ENCODE measurements at places on chromosomes 12 and 14. TPM values are rescaled to one million over a fixed set of nuclear protein-coding genes. Genes with fewer than 3 reads are reported as not detected.

DNA sequence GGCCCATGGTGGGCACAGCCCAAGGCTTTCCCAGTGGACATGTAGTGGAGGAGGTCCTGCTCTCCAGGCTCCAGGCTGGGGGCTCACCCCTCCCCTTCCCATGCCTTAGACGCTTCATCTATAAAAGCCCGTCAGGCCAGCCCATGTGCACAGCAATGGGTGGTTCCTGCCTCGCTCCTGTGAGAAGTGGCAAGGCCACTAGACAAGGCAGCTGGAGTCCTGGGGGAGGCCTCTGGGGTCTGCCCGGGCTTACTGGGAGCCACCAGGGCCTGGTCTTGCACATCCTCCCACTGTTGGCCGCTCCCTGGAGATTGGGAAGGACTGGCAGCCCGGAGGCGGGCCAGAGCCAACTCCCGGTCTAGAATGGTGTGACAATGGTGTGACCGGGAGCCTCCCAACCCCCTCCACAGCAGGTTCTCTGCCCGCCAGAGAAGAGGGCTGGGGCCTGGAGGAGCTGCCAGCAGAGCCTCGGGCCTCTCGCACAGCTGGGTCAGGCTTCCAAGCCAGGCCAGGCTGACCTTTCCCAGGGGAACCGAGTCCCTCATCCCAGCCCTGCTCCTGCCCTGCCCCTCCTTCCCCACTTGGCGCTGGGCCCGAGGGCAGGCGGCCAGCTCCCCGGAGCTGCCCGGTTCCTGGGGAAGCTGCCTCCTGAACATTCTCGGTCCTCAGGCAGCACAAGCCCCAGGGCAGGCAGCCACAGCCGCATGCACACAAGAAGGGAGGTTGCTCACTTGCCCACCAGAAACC, 97.9 kb downstream of the RFLNA start:
- peaks cover 64% of the 10 kb centered on the region for H3K4me1 ChIP-seq
- no peak overlapping the region for H3K4me3 ChIP-seq

DNA sequence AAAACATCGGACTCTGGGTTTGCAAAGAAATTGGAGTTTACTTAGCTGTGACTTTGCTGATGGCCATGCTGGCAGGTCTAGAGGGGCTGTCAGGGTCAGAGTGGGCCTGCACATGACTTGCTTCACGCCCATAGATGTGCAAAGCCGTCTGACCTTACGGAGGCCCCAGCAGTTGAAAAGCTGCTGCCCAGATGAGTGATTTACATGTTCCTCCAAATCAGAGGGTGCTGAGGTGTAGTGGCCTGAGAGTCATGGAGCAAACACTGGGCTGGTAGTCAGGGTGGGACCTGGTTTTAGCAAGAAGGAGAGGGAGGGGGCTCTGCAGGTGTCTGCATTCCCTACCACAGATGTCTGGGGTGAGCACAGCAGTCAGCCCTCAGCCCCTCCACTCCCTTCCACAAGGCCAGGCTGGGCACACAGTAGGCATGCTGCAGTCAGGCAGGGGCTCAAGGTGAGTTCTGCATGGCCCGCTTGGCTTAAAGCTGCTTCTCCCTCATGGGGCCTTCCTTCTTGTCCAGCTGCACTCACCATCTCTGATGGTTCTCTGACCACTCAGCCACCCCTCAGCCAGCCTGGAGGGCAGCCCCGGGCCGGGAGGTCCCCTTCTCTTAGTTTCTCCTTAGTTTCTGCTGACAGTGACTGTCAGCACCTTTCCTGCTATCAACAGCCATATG, 34.2 kb upstream of the EML1 start:
- H3K4me3 ChIP-seq: no peak overlapping the region
- H3K27me3 ChIP-seq: no peaks in the 10 kb centered on the region
- no peaks in the 10 kb centered on the region for H3K36me3 ChIP-seq

DNA sequence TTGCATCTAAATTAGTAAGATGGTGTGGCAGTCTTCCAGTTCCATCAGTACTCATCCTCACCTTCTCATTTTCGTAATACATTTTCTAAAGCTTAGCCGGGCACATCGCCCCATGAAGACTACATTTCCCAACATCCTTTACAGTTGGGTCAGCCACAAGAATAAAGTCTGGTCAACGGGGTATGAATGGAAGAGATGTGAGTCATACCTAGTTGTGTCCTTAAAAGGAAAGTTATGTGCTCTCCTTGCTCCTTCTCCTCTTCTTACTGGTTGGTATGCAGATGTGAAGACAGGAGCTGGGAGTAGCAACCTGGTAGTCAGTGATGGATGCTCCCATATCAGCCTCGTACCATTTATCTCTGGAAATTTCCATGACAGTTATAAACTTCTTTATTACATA, 35.9 kb upstream of the EGLN3 start:
- H3K4me1 ChIP-seq: no peaks in the 10 kb centered on the region
- no peak overlapping the region for H3K4me3 ChIP-seq

DNA sequence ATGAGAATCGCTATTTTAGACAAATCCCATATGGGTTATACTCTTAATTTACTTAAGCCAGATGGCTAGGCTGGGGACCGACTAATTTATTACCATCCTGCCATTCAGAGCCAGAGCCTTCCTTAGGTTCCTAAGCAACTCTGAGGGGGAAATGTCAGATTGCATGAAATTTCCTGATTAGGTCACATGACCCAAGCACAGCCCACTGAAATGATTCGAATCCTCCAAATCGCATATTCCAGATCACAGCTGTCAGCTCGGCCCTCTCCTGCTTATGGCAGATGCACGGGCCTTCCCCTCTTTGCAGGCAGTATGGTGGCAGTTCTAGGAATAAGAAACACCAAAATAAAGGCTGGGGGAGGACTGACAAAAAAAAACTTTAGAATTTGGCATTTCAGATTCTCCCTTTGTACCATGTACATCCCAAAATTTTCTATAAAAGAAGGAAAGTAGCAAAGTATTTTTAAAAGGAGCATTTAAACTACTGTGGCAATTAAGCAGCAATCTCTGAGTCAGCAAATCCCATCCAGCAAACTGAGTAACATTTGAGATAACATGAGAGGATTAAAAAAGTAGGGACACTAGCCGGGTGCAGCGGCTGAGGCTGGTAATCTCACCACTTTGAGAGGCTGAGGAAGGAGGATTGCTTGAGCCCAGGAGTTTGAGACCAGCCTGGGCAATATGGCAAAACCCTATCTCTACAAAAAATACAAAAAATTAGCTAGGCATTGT, 30.5 kb upstream of the NUDT4 start:
- H3K27ac ChIP-seq: no peak overlapping the region
- no peak for DNase-seq
- no peak overlapping the region for H3K4me3 ChIP-seq
- no peaks in the 10 kb centered on the region for H3K27me3 ChIP-seq

GRCh38 chr14:23240661-23241060, 2.9 kb downstream of the RNF212B start:
- no peaks in the 10 kb centered on the region for H3K36me3 ChIP-seq
- H3K27me3 ChIP-seq: no peaks in the 10 kb centered on the region
- no peak for DNase-seq
- H3K4me1 ChIP-seq: peaks cover 6% of the 10 kb centered on the region

- H3K27me3 ChIP-seq: no peaks in the 10 kb centered on the region
- DNase-seq: no peak
- no peak overlapping the region for H3K4me3 ChIP-seq
- peaks cover 43% of the 10 kb centered on the region for H3K4me1 ChIP-seq
- no peaks in the 10 kb centered on the region for H3K36me3 ChIP-seq
These were observed 29.3 kb downstream of the PRKCH start for GRCh38 chr14:61350427-61351270.

GRCh38 chr12:24574538-24574937, 374.4 kb downstream of the BCAT1 start:
- H3K4me1 ChIP-seq: no peaks in the 10 kb centered on the region
- H3K36me3 ChIP-seq: no peaks in the 10 kb centered on the region
- no peak for DNase-seq
- H3K27ac ChIP-seq: no peak overlapping the region
- no peaks in the 10 kb centered on the region for H3K27me3 ChIP-seq

- no peaks in the 10 kb centered on the region for H3K36me3 ChIP-seq
- peaks cover 35% of the 10 kb centered on the region for H3K4me1 ChIP-seq
These were observed 2.5 kb downstream of the NUAK1 start for GRCh38 chr12:106136263-106136662.

Gene VWF
- 729 TPM for total RNA-seq

Gene BEGAIN
- 1.5 TPM for total RNA-seq

Gene PPP1R3E
- total RNA-seq: 14.6 TPM

Gene SLC22A17
- 12.1 TPM for total RNA-seq

Gene ZC3H14
- total RNA-seq: 63.4 TPM

Gene SERPINA12
- not detected for total RNA-seq
